ENCODE measurements at places on chromosomes 3 and 15.

- DNase-seq, result no peak
Observed at GRCh38 chr3:18351823-18352744, 73.1 kb downstream of the SATB1 start.

DNA sequence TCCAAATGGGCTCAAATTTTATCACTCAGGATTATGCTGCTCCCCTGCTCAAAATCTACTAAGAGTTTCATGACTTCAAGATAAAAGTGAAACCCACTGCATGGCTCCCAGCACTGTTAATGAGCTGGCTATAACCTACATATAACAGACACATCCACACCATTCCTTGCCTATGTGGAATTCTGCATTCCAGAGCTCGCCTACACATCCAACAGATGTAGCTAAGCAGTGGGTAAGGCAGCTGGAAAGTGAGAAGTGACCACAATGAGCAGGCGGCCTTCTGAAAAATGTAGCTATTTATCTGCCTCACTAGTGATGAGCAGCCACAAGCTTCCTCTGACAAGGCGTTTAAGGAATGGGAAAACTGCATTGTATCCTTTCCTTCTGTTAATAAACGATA, 92.0 kb upstream of the TRIM42 start:
- peak; percentile 76 for DNase-seq

- no peak for DNase-seq
Observed at GRCh38 chr3:192340031-192340430, 387.3 kb downstream of the FGF12 start.

DNA sequence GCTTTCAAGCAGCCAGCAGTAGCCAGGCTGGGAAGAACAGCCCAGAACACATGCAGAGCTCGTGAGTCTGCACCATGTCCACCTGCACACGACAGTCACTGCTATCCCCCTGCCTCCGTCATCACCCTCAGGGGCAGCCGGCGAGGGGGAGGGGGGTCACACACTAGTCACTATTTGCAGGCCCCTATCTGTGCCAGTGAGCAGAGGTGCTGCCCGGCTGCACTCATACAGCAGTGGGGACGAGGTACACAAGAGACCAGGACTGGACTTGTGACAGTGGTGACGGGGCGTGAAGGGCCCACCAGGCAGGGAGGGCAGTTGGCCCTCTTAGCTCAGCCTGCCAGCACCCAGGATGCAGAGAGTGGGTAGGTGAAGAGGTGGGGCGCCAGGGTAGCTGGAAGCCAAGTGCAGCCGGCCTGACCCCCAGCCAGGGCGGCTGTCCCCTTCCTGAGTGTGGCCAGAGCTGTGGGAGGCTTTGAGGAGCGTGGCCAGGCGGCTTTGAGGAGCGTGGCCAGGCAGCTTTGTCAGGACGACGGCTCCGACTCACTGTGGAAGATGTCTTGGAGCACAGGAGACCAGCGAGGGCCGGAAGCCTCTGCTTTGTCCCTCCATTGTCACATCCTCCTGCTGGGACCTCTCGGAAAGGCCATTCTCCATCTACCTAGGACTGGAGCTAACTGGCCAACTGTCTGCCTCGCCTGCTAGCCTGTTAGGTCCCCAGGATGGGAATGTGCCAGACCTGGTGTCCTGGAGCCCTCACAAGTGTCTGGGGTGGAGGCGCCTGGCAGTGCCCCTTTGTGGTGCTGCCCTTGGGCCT, 52.1 kb upstream of the FGD5 start:
- DNase-seq, result peak; percentile 43

- DNase-seq, result no peak
Observed at GRCh38 chr3:177603148-177603603, 405.9 kb upstream of the TBL1XR1 start.

- peak; percentile 98 for DNase-seq
Observed at GRCh38 chr15:64893481-64894394, 18.0 kb upstream of the ANKDD1A start.

DNA sequence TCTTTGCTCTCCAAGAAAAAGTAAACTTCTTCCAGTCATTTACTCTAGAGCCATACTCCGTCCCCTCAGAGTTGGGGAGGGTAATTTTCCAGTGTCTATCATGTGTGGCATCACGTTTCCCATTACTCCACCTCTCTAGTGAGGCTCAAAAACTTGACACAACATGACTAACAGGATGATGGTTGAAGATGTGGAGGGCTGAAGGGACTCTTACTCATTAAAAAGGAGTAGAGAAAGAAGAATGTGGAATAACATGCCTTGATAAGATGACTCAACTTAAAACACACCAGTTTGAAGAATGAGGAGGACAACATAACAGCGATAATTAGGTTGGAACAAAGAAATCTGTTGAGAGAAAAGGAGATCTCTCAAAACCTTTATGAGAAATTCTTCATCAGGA, 894.3 kb downstream of the OTOL1 start:
- no peak for DNase-seq

DNA sequence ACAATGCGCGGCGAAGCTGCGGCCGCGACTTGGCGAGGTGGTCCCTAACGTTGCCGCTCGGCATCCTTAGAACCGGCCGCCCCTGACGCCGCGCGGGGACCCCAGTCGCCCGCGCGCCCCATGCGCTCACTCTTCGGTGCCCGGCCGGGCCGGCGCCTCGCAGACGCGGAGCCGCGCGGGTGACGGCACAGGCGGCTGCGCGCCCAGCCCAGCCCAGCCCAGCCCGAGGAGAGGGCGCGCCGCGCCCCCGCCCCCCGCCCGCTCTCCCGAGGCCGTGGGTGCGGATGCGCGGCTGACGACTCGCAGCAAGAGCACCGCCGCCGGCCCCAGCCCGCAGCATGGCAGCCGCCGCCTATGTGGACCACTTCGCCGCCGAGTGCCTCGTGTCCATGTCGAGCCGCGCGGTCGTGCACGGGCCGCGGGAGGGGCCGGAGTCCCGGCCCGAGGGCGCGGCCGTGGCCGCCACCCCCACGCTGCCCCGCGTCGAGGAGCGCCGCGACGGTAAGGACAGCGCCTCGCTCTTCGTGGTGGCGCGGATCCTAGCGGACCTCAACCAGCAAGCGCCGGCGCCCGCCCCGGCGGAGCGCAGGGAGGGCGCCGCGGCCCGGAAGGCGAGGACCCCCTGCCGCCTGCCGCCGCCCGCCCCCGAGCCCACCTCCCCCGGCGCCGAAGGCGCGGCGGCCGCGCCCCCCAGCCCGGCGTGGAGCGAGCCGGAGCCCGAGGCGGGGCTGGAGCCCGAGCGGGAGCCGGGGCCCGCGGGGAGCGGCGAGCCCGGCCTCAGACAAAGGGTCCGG, 437 bp downstream of the KLF13 start:
- DNase-seq, result no peak

DNA sequence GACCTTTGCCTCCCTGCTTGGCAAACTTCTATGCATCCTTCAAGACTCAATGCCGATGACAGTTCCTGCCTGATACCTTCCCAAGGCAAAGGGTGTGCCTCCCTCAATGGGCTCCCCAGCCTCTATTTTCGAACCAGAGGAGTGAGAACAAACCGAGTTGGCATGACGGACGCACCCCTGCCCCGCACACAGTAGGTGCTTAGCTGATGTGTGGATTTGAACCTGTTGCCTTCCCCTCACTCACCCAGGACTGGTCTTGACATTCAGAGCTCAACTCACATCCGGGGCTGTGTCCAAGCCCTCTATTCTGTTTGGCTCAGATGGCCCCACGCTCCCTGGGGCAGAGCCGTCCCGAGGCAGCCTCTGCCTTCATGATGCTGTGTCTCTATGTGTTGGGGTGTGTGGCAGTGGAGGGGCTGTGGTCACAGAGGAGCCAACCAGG, 52.2 kb upstream of the SLC6A11 start:
- DNase-seq, result peak; percentile 41

DNA sequence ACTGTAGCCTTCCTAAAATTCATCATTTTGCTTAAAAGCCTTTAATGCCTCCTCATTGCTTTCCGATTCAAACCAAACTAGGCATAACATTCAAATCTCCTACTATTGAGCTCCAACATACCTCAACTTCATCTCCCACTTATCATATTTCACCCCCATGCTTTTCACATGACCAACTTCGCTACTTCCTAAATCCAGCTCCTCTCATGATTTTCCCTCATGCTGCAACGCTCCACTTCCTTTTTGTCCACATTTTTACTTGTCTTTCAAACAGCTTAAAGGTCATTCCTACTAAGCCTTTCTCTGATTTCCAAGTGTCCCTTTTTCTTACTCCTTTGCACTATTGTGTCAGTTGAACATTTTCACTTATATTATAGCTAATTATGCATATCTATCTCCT, 20.3 kb upstream of the ANXA2 start:
- no peak for DNase-seq

- DNase-seq, result no peak
Observed at GRCh38 chr3:40782111-40782721, 257.5 kb downstream of the ZNF621 start.

DNA sequence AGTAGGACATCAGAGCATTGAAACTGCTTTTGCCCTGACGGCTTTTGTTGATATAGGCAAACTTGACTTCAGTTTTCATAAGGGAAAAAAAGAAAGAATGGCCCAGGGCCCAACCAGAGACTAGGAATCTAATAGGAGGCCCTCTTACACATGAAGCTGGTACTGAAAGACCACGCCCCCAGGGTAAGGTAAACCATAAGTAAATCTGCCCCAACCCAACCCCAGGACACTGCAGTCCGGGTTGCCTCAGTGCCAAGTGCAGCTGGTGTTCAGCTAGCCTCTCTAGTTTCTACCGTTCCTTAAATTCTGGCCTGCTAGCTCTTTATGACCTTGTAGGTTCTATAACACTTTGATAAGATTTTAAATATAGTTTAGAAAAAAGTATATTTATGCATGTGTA, 136.7 kb downstream of the AQP9 start:
- DNase-seq, result no peak

All from islet precursor cell (in vitro differentiated cells).